ENCODE measurements at places on chromosomes 7 and 10.

DNA sequence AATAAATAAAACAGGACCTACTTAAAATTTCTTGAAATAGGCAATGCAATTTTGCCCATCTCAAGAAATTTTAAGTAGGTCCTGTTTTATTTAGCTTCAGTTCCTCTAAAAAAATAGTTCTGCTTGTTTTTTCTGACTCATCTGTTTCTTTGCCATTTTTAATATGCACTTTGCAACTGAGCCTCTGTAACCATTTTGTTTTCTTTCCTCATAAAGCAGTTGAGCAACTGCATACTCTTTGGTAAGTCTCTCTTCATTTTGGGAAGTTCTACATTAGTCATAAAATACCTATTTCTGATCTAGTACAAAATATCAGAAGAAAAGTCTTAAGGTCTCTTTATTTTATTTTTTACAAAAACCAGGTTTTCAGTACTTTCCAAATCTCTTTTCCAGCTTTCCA lies 18.0 kb downstream of the TAS2R40 start:
- DNase-seq, result no peak

DNA sequence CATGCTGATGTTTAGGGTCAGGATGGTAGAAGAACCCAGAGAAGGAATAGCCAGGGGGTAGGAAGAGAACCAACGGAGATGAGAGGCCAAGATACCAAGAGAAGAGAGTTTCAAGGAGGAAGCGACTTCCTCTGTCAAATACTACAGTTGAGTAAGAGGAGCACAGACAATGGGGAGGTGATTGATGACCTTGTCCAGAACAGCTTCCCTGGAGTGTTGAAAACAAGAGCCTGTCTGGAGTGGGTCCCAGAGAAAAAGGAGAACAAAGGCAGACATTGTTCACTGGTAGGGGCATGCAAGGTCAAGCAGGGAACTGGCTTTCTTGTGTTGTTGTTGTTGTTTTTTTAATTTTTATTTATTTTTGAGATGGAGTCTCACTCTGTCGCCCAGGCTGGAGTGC lies 9.6 kb upstream of the TRIM56 start:
- no peak for DNase-seq

GRCh38 chr7:156014201-156014600 lies 201.9 kb upstream of the SHH start:
- no peak for DNase-seq

- no peak for DNase-seq
Measured at GRCh38 chr10:77290528-77291155, 347.0 kb downstream of the KCNMA1 start.

- no peak for DNase-seq
Measured at GRCh38 chr7:137953043-137953664, 48.7 kb downstream of the CREB3L2 start.

GRCh38 chr7:33591490-33591889 lies 313.8 kb upstream of the BMPER start:
- no peak for DNase-seq

- no peak for DNase-seq
Measured at GRCh38 chr7:33191340-33191739, 62.0 kb downstream of the BBS9 start.

Measured in stimulated activated CD8-positive, alpha-beta memory T cell treated with anti-CD3 and anti-CD28 coated beads, Interleukin-15, amount 100 ng/mL, for 4 hours (primary cell).